Hippocampal formation (tissue), 2 donors: ENCODE measurements at places on chromosomes 2 and 18.

DNA sequence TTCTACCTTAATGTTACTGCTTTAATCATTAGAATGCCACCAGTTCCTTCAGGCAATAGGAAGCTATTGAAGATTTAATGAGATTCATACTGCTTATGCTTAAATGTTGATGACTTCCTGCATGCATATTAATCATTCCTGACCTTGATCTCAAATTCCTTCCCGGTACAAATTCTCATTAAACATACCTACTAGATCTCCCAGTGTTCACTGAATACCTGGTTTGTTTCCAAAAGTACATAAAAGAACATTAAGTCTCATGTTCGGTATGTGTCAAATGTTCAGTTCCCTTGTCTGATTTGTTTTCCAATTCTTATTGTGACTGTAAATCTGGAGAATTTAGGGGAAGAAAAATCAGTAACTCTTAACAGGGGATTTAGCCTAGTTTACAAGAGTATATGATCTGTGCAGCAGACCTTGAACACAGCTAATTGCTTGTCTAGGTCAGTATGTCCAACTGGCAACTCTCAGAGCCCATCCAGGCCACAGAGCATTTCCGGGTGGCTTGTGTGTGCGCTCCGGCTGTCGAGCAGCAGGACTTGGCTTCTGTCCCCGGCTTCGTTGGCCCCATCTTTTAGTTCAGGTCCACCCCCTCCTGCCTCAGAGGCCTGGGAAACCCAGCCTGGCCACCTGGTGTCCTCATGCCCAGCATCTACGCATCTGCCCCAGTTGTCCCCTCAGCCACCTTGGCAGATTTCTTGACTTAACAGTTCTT, 13.1 kb downstream of the METAP1D start:
- DNase-seq = no peak

GRCh38 chr2:233901367-233901766, 15.8 kb upstream of the TRPM8 start:
- no peak for DNase-seq

- DNase-seq = no peak
Observed at GRCh38 chr2:224885836-224886547, 156.3 kb downstream of the DOCK10 start.

- peak; percentile 63 for DNase-seq
Observed at GRCh38 chr2:152573168-152573567, 144.1 kb downstream of the PRPF40A start.

GRCh38 chr2:6297238-6297637, 568.5 kb downstream of the CMPK2 start:
- no peak for DNase-seq

GRCh38 chr2:129911363-129912065, 68.0 kb upstream of the RAB6C start:
- no peak for DNase-seq

DNA sequence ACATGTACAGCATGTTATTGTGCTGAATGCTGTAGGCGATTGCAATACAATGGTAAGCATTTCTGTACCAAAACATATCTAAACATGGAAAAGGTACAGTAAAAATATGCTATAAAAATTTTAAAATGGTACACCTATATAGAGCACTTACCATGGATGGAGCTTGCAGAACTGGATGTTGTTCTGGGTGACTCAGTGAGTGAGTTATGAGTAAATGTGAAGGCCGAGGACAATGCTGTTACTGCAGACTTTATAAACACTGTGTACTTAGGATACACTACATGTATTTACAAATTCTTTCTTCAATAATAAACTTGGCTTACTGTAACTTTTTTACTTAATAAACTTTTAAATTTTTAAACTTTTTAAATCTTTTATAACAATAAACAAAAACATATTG, 473.4 kb upstream of the UBE2E3 start:
- DNase-seq = no peak

DNA sequence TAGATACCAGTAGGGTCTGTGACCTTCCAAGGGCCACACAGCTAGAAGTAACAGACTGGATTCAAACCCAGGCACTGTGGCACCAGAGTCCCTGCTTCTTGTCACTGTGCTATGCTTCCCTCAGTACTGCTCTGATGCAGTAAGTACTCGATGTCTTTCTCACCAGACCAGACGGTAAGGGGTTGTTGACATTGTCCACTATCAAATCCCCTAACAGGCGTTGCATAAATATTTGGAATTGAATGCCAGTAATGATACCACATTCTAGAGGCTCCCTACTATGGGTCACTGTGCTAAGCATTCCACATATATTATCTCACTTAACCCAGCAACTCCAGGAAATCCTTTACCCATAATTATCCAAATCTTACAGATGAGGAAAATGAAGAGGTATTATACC, 223.1 kb downstream of the C1D start:
- DNase-seq = no peak

- peak; percentile 70 for DNase-seq
Observed at GRCh38 chr18:44599412-44599811, 81.3 kb upstream of the SETBP1 start.

- no peak for DNase-seq
Observed at GRCh38 chr2:167963899-167964649, 283.3 kb downstream of the STK39 start.

DNA sequence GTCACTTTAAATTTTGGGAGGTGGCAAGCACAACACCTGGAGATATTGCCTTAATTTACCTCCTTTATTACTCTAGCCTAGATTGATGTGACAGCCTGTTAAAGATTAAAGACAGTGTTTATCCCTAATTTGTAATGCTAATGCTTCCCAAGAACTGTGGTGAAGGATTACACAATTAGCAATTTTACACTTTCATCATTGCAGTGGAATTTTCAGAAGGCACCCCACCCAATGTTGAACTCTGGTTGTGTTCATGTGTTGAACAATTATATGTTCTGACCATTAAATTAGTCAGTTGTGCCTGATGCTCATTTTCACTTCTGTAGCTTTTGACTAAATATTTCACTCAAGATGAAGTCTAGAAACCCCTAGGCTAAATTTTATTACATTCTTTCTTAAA, 317.1 kb upstream of the CWC22 start:
- no peak for DNase-seq

DNA sequence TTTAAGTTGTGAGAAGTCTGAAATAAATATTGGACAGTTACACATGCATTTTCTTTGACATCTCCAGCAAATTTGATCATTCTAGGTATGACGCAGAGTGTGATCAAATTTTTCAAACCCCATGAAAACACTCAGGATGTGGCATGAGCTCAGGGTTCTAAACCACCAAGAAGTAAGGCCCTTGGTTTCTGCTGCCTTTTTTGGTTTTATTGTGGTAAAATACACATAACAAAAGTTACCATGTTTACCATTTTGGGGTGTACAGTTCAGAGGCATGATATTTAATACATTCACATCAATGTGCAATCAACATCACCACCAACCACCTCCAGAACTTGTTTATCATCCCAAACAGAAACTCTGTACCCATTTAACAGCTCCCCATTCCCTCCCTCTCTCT, 64.3 kb upstream of the TTN start:
- no peak for DNase-seq

- DNase-seq = no peak
Observed at GRCh38 chr2:77310416-77310815, 211.8 kb downstream of the LRRTM4 start.

DNA sequence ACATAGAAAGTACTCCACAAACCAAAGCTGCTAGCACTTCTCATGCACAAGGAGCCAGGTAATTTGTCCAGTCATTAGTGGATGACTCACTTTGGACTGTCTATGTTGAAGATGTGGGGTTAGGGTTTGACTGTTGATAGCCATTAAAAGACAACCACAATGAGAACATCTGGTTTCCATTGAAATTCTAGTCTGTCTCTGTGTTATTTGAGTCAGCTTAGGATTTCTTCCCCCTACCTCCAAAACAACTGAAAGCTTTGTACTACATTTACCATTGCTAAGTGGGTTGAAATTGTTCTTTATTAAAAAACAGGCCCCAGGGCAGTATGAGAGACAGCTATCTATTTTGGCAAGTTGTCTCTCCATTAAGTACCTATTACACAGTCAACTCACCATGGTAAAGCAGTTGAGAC, 50.2 kb upstream of the ANKRD44 start:
- no peak for DNase-seq

GRCh38 chr2:68775272-68775842, 40.7 kb downstream of the ARHGAP25 start:
- no peak for DNase-seq

GRCh38 chr2:175838979-175839378, 163.1 kb downstream of the LNPK start:
- no peak for DNase-seq

GRCh38 chr2:109467701-109468100, 146.1 kb downstream of the SEPTIN10 start:
- DNase-seq = no peak

- DNase-seq = no peak
Observed at GRCh38 chr18:63477968-63478367, 1.2 kb downstream of the SERPINB5 start.

GRCh38 chr2:26651799-26652198, 10.6 kb upstream of the CIB4 start:
- DNase-seq = no peak

DNA sequence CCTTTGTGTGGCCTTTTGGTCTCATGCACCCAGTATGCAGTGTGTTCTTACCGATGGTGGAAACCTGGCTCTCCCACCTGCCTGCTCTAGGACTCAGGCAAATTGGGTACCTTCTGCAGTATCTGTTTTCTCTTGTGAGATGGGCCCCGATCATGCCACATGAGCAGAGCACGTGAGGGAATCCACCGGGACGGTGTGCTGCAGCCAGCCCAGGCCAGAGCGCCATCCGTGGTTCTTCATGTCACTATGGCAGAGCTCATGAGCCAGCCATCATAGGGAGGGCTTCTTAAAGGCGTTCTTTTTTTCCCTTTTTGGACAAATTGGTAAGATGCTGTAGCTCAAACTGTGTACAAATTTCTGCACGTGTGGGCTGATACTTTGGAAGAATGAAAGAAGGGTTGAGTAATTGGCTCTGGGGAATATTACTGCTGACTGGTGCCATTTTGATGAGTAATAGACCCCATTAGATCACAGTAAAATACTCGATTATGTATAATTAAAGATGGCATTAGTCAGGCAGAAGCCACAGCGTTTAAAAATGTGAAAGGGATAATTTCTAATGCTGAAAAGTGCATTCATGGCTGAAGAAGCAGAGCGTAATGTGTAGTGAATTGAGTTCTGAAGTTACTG, 19.2 kb downstream of the SH3RF3 start:
- no peak for DNase-seq

DNA sequence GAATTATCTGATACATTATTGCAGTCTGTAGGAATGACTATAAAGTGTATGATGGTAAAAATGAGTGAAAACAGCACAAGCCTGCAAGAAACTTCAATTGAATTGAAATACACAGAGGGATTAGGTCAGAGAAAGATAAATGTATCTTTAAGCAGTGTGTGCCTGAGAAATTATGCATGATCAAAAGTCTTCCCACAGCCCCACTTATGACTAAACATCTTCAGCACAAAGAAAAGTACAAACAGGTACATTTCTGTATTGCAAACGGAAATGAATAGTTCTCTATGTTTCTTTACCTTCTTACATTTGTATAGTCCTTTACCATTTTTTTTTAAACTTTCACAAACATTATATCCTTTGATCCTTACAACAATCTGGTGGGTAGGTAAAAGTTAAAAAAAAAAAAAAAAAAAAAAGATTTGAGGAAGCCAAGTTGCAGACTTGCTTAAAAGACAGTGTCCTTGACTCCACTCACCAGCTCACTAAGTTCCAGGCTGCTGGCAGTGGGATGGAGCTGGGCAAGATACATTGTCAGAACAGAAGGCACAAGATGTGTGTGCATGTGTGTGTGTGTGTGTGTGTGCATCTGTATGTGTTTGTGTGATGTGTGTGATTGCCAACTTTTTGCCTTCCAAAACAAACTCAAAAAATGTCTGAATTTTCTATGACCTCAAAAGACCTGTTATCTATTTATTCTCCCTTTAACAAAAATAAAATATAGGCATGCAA, 423.7 kb upstream of the ACVR2A start:
- no peak for DNase-seq

GRCh38 chr2:204437408-204437807, 107.9 kb upstream of the PARD3B start:
- DNase-seq = no peak

DNA sequence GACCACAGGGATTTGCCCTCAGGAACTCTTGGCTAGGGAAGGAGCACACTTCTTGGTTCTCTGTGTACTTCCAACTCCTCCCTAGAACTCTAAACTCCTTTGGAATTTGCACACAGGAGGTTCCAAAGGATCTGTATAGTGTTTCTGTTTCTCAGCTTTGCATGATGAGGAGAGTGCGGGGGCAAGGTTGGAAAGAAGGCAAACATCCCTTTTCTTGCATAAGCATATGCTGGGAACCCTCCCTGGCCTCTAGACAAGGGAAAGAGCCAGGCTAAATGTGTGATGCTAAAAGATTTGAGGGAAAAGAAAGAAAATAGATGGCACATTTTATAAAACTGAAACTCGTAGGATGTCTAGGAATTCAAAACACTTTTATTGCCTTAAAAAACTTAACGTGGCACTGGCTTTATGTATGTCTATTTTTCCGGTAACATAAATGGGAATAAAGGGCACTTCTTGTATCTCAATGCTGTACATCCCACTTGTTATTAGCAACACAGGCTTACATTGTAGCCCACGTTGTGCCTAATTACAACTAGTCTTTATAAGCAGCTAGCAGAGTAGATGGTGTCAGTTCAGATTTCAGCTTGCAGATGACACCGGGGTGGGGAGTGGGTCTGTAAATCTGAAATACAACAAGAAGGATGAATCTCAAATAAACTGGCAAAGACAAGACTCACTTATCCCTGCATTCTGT, 165.8 kb downstream of the GPD2 start:
- no peak for DNase-seq

DNA sequence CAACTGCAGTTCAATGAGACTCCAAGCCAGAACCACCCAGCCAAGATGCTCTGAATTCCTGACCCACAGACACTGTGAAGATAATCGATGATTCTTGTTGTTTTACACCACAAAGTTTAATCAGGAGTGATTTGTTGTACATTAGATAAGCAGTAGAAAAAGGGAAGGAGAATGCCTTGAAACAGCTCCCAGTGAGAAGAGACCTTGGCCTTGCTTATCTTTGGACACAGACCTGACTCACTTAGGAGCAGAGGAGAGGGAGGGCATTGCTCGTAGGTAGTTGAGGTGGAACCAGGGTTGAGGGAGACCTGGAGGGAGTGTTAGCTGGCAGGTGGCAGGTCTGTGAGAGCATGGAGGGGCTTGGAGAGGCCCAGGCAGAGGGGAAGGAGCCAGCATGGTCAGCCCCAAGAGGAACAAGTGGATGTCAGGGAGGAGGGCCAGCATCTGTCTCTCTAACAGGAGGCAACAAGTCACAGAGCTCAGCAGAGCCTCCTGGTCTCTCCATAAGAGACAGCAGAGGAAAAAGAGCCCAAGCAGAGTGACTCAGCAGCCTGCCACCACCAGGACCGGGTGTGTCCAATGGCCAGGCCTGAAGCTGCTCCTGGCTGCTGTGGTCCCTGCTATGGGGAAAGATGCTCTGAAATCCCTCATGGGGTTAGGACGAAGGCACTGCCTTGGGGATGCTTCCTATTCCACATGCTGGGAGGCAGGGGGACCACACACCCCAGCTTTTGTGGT, 161.6 kb upstream of the CAPN13 start:
- DNase-seq = no peak

- DNase-seq = no peak
Observed at GRCh38 chr2:196703695-196704094, 64.2 kb downstream of the CCDC150 start.
